ENCODE measurements at places on chromosomes 2 and 18.

DNA sequence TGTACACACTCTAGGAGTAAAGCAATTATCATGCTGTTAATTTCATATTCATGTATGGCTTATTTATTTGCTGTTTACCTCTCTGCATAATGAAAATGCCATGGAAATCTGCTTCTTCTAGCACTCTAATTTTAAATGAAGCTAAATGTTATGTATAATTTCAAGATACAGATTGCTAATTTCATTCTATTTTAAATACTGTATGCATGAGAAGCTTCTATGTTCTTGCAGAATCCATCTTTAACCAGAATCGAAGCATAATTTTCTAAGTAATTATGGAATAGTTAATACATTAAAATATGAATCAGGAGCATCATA lies 127.2 kb downstream of the UBE2E3 start:
- no peak for DNase-seq

DNA sequence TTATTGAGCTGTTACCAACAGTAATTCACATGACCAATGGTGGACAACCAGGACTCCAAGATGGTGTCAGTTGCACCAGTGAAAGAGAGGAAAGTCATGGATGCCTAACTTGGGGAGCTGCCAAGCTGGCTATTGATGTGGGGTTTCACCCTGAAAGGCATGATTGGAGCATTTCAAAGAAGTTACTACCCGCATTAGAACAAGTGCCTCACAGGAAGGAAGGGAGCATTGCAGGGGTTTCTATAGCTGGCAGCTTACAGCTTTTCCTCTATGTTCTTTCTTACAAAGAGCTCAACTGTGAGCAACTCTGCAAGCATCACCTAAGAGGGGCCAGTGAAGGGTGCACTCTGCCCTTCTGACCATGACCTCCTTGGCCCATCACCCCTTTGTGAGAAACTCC lies 93.1 kb downstream of the TNFRSF11A start:
- no peak for DNase-seq

DNA sequence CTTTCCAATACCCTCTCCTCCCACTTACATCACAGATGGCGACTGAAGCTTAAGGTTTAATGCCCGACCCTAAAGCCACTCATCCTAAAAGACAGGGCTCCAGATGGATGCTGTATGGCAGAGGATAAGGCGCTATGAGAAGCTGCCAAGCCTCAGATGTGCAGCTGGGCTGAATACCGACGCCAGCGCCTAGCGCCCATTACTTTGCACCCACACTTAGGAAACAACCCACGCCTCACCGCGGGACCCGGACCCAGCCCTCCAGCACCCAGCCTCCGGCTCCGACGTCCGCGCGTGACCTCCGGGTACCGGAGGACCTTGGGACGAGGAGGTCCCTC lies 335 bp downstream of the TRAK2 start:
- no peak for DNase-seq

- DNase-seq, result no peak
Observed at GRCh38 chr18:64009305-64009704, 39.4 kb downstream of the SERPINB8 start.

- DNase-seq, result no peak
Observed at GRCh38 chr2:237883951-237884446, 24.6 kb downstream of the RAMP1 start.

DNA sequence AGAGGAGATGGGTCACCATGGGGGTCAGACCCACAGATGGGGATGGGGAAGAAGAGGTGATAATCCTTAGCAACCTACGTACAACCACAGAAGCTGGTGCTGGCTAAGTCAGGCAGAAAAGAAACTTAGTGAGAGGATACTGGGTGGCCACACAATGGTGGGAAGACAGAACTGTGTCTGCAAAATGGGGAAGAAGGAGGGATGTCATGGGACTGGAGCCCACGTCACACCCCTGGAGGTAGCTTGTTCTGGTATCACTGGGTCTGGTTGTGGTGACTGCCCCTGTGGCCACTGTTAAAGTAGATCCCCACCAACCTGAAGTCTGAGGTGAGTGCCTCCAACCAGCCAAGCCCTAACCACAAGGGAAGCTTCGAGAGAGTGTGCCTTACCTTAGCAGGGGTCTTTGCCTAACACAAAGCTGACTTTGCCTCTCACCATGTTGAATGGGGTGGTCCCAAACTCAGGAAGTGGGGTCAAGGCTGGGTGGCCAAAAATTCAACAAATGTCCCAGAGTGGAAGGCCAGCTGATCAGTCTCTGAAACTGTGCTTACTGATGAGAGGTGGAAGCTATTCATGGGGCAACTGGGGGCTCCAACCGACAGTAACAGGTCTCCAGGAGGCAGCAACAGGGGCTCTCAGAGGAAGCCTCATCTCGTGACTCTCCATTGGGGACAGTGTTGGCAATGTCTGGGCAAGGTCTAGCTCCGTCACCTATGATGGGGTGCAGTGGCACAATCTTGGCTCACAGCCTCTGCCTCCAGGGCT lies 64.8 kb upstream of the SLC1A4 start:
- no peak for DNase-seq

DNA sequence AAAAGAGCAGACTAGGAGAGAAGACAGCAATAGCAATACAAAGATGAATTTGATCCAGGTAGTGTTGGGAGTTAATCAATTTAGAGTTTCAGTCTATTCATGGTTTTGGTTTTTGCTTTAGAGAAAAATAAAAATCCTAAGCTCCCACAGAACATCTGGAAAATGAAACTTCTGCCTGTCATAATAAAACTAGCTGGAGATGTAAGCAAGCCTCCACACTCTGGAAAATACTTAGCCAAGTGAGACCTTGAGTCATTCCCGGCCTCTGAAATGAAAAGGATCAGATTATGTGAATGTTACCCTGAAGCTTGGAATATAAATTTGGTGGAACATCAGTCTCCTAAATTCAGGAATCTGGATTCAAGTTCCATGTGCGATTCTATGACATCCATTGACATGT lies 485.6 kb upstream of the SPRED2 start:
- no peak for DNase-seq
